ENCODE measurements at places on chromosomes 11 and 22.

DNA sequence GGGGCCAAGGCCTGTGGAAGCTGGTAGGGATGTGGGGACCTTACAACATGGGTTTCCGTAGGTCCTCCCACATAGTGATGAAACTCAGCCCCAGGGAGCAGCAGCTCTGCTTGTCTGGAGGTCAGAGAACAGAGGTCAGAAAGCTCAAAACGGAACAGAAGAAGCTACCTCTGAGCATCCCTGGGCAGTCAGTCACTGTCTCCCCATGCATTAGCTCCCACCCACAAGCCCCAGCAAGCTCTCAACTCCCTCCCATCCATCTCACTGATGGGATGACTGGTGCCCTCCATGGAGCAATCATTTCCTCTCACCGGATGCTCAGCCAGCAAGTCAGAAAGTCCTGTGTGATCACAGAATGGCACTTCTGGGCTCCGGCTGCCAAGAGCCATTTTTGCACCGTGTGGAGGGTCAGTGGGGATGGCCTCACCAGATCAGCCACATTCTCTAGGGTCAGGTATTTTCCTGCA lies 1.9 kb downstream of the TPP1 start:
- DNase-seq: no peak

- no peak for DNase-seq
Measured at GRCh38 chr11:101915791-101916291, 481 bp downstream of the ANGPTL5 start.

GRCh38 chr11:66850588-66851238 lies 6.2 kb upstream of the LRFN4 start:
- DNase-seq: no peak

DNA sequence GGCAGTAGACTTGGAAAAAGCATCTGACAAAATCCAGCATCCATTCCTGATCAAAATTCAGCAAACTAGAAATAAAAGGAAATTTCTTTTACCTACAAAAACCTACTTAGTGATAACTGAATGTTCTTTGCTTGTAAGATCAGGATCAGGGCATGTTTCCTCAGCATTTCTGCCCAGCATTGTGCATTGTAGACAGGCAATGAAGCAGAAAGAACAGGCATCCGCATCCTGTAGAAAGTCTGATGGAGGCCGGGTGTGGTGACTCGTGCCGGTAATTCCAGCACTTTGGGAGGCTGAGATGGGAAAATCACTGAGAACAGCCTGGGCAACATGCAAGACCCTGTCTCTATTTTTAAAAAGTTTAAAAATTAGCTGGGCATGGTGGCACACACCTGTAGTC lies 32.5 kb upstream of the PANX2 start:
- DNase-seq: no peak

DNA sequence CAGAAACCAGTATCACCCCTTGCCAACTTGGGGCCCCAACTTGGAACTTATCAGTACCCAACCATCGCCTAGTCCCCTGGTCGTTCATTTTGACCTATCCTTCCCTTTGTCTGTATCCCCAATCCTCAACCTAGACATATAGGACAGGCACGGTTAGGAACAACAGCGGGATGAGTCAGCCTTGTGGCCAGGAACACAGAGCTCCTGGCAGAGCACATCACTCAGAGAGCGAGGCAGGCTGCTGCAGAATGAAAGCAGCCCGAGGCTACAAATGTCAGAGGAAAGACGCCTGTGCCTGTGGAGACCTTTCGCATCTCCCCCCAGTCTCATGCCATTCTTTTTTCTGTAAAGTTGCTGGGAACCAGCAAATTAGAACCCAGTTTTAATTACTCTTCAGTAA lies 14.6 kb downstream of the DKK3 start:
- no peak for DNase-seq

DNA sequence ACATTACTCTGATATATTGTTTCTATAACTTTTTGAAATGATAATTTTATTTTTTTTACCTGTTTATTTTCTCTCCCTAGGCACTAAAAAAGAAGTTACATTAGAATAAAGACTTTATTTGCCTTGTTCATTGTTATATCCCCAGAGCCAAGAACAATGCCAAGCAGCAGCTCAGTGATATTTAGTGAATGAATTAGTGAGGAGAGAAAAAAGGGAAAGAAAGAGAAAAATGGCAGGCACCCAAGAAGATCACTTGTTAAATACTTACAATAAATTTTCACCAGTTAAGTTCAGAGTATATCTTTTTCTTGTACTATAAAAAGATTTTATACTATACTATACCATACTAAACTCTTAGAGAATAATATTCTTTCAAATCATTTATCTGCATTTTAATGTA lies 13.3 kb upstream of the ANO5 start:
- DNase-seq: no peak

- no peak for DNase-seq
Measured at GRCh38 chr11:121547574-121547973, 94.8 kb upstream of the SORL1-AS1 start.
